Natural killer cell treated with Interleukin-12 subunit alpha and Interleukin-12 subunit beta and Interleukin-15 and Interleukin-18, amount 100 ng/mL, for 72 hours (primary cell): ENCODE measurements at places on chromosomes 12 and 14. TPM values are rescaled to one million over a fixed set of nuclear protein-coding genes. Genes with fewer than 3 reads are reported as not detected.

DNA sequence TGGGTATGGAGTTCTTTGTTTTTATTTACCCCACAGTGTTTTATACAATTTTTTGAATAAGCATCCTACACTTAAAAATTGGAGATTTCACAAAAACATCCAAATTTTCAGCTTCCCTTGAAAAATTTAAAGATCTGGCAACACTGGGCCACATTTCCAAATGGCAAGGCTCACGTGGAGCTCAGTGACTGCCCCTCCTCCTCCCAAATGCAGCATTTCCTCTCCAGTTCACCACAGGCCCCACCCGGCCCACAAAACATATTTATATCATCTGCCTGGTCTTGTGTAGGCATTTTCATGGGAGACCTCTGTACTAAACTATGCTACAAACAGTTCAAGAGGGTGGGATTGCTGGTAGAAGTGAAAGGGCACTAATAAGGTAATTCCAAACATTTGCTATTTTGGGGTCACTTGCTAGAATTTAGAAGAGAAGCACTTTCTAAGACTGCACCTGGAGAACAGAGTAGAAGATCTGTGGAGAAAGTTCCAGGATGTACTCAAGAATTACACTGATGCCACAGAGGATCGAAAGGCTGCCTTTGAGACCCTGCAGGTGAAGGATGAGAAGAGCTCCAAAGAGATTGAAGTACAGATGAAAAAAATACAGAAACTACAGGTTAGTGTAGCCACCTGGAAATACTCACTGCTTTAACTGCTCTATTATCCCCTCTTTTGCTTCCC lies 7.3 kb downstream of the FKBP11 start:
- peak overlapping the region; percentile 78 for H3K4me3 ChIP-seq
- no peak for DNase-seq
- peaks cover 31% of the 10 kb centered on the region for H3K4me1 ChIP-seq
- H3K27me3 ChIP-seq, result no peaks in the 10 kb centered on the region

- DNase-seq, result no peak
- H3K4me1 ChIP-seq, result no peaks in the 10 kb centered on the region
- H3K36me3 ChIP-seq, result no peaks in the 10 kb centered on the region
- H3K27ac ChIP-seq, result no peak overlapping the region
- no peaks in the 10 kb centered on the region for H3K27me3 ChIP-seq
These were observed 276.7 kb upstream of the SRRM4 start for GRCh38 chr12:118704527-118705241.

- H3K27ac ChIP-seq, result no peak overlapping the region
- H3K4me1 ChIP-seq, result no peaks in the 10 kb centered on the region
- no peaks in the 10 kb centered on the region for H3K27me3 ChIP-seq
- no peaks in the 10 kb centered on the region for H3K36me3 ChIP-seq
These were observed 62.1 kb downstream of the ACACB start for GRCh38 chr12:109178532-109178931.

GRCh38 chr14:96737881-96738280 lies 59.3 kb upstream of the VRK1 start:
- H3K4me1 ChIP-seq, result peaks cover 6% of the 10 kb centered on the region
- H3K4me3 ChIP-seq, result no peak overlapping the region
- no peak for DNase-seq
- H3K27me3 ChIP-seq, result peaks cover 57% of the 10 kb centered on the region

GRCh38 chr14:105141486-105142281 lies 26.9 kb downstream of the JAG2 start:
- no peaks in the 10 kb centered on the region for H3K4me1 ChIP-seq
- no peaks in the 10 kb centered on the region for H3K27me3 ChIP-seq
- peaks cover 5% of the 10 kb centered on the region for H3K36me3 ChIP-seq
- DNase-seq, result no peak
- H3K27ac ChIP-seq, result no peak overlapping the region

DNA sequence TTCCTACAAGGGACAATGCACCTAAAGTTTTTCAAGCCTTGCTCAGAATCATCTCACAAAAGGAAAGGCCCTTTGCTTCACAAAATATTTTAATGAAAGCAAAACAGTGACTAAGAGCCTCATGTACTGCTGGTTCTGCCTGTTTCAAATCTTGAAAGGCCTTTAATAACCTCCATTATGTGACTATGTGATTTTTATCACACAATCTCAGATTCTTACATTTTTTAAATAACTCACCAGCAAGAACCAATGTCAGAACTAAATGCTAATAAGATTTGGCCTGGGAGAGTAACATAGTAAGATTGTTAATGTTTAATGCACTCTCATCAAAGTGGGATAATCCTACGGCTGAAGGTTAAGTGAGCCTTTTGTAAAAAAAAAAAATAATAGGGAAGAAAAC lies 378.9 kb downstream of the RGS6 start:
- no peak overlapping the region for H3K27ac ChIP-seq
- H3K4me3 ChIP-seq, result no peak overlapping the region
- DNase-seq, result no peak
- peaks cover 1% of the 10 kb centered on the region for H3K4me1 ChIP-seq

Gene PTGER2
- 94.5 TPM for total RNA-seq

Gene ST8SIA1
- 0.19 TPM for total RNA-seq
